ENCODE measurements at places on chromosomes 7 and 10.

DNA sequence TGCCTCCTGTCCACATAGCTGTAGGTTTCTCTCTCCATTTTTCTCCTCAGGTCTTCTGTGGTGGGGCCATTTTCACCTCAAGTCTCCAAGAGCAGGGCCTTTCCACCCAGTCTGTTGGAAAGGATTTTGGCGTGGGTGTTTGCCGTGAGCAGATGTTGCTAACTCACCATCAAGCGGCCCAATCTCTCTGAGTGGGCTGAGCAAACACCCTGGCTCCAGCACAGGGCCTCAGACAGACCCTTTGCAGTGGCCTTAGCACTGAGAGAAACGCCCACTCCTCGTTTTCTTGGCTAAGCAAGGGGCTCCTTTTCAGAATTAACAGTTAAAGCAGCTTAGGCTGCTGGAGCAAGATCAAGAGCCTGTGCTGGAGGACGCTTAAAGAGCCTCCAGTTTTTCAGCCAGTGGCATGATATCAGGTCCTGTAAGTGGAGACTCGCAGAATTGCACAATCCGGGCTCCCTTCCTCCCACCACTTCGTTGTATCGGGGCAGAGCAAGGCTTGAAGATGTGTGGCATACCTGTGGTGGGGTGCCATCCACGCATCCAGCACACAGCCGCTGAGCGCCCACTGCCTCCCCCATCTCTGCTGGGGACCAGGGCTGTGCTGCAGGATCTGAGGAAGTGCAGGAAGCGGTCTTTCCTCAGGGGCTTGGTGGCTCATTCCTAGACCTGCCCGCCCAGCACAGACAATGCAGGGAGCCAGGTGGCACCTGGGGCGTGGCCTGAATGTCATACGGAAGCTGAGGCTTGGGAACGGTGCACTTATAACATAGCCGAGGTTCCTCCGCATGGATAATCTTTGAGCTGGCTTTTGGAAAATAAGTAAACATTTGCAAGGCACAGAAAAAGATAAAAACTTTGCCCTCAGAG lies 142.7 kb downstream of the ADARB2 start:
- no peak for DNase-seq

- no peak for DNase-seq
Observed at GRCh38 chr7:110432061-110432553, 658.8 kb upstream of the LRRN3 start.

- DNase-seq = no peak
Observed at GRCh38 chr7:155860461-155860839, 48.2 kb upstream of the SHH start.

DNA sequence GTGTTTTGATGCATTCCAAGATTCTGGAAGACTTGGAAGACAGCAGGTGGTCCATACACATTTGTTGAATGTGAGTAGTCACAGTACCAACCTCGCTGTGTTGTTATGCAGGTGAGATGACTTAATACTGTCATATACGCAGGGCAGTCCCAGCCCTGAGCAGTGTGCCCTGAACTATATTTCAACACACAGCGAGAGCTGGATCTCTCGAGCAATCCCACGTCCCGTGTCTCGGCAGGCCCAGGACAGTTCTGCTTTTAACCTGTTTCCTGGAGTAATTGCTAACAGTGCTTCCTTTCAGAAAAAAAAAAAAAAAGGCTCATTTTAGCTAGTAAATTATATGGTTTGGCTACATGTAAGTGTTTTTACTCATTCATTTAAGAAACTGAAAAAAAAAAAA lies 179.7 kb downstream of the PRKCQ start:
- DNase-seq = no peak

GRCh38 chr10:90354914-90355313 lies 502.9 kb downstream of the HTR7 start:
- no peak for DNase-seq

GRCh38 chr7:130486114-130486953 lies 5.6 kb upstream of the MEST start:
- peak; percentile 64 for DNase-seq

DNA sequence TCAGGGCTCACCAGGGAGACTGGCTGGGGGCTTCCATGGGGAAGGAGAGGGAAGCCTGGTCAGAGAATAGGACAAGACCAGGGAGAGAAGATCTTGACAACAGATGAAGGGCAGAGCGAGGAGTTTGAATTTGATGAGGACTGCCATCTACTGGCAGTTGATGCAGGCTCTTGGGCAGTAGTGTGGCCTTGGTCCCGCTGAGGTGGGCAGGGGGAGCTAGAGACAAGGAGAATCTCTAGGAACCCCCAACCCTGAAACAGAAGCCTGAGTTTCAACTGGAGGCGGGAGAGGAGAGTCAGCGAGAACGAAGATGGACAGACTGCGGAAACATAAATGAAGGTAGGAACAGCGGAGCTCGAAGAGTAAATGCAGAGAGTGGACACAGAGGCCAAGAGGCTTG lies 81.0 kb downstream of the PPP1R3C start:
- peak; percentile 9 for DNase-seq

DNA sequence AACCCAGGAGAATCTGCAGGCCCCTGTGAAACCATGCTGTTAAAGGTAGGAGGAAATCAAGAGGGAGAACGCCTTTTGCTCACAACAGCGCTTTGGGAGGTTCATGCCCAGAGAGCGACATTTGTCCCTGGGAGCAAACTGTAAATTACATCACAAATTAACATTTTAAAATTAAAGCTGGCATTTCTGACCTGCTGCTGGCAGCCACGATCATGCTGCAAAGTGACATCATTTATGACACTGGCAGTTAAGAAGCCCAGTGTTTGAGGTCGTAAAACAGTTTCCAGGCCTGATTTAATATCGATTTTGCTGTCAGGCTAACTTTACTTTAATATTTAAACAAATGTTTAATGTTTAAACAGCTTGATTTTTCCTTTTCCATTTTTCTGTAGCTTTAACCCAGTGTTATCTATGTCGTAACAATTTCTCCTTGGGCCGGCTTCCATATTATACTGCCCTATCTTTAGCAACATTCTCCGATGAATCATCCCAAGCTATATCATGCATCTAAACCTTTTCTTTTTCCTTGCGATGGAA lies 86.5 kb upstream of the NPVF start:
- no peak for DNase-seq

GRCh38 chr7:44625526-44626471 lies 19.4 kb downstream of the OGDH start:
- DNase-seq = no peak

GRCh38 chr10:99731306-99732032 lies 458 bp downstream of the COX15 start:
- DNase-seq = no peak

GRCh38 chr7:27115221-27116026 lies 12.9 kb upstream of the HOXA2 start:
- no peak for DNase-seq

Measured in activated CD4-positive, alpha-beta T cell treated with anti-CD3 and anti-CD28 coated beads, Interleukin-2, amount 50 U/mL, for 48 hours (primary cell).